ENCODE measurements at places on chromosomes 7 and 10. TPM values are rescaled to one million over a fixed set of nuclear protein-coding genes. Genes with fewer than 3 reads are reported as not detected.

CRTAC1 gene
- total RNA-seq: not detected

GHRHR gene
- not detected for total RNA-seq

- ATAC-seq: no peak
These were observed 64.5 kb downstream of the PALS2 start for GRCh38 chr7:24637706-24638105.

DNA sequence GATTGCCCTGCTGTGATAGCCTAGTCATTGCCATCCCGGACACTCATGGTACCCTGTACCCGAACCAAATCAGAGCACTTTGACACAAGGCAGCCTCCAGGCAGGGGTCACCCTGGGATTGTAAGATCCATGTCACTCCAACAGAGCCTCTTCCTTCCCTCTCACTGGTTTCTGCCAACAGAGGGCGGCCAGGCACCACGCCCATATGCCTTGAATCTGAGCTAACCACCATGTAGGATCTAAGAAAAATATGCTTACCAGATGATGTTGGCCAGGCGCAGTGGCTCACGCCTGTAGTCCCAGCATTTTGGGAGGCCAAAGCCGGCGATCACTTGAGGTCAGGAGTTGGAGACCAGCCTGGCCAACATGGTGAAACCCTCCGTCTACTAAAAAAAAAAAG, 389.2 kb upstream of the KLF6 start:
- ATAC-seq: no peak

DNA sequence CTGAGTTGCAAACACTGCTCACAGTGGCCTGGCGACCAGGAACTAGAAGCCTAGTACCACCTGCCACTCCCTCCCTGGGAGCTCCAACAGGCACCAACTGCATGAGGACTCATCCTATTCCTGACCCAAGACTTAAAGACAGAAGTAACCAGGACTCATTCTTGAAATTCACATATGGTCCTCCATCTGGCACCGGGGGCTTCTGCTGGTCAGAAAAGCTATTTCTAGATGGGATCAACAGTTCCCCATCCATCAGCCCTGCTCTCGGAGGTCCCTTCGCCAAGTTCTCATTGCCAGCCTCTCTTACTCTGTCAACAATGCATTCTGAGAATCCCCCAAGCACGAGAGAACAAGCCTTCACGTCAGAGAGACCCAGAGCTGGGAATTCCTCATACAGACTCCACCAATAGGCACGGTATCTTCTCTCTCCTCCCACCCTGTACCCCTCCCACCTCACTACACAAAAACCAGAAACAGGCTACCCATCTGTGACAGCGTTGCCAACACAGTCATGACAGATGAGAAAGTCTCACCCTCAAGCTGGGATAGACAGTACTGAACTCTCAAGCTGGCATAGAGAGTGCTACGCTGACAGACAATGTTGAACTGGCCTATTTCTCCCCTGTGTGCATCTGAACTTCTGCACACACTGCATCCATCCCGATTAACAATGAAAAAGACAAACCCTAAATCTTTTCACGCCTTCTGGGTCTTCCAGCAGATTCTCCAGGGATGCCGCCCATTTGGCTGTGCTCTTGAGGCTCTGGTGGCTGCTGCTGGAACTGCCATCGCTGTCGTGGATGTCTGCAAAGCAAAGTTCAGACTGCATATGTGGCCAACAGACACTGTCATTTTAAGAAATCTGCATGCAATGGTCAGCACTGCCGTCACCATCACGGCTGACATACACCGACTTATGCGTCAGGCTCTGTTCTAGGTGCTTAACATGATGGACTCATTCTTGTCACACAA, 15.6 kb downstream of the RGS10 start:
- no peak for ATAC-seq

PRKG1 gene
- total RNA-seq: 0.42 TPM

ZNF32 gene
- total RNA-seq: 7.9 TPM

GRCh38 chr10:117933036-117933435, 113.7 kb downstream of the RAB11FIP2 start:
- no peak for ATAC-seq

GRCh38 chr10:79984851-79985250, 35.9 kb upstream of the SFTPD start:
- ATAC-seq: peak; percentile 88

DNA sequence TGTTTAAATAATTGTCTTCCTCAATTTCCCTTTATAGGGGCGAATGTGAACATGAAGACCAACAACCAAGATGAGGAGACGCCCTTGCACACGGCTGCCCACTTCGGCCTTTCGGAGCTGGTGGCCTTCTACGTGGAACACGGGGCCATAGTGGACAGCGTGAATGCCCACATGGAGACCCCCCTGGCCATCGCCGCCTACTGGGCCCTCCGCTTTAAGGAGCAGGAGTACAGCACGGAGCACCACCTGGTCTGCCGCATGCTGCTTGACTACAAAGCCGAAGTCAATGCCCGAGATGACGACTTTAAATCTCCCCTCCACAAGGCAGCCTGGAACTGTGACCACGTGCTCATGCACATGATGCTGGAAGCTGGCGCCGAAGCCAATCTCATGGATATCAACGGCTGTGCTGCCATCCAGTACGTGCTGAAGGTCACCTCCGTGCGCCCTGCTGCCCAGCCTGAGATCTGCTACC, 42.1 kb downstream of the ASB4 start:
- no peak for ATAC-seq
